ENCODE measurements at places on chromosomes 2 and 18.

- no peak for DNase-seq
These were observed 10.2 kb upstream of the ITGA4 start for GRCh38 chr2:181446985-181447384.

GRCh38 chr2:20482725-20483124 is 35.9 kb downstream of the RHOB start:
- DNase-seq, result no peak

- DNase-seq, result peak; percentile 28
These were observed 24.7 kb downstream of the PAPOLG start for GRCh38 chr2:60780721-60781120.

DNA sequence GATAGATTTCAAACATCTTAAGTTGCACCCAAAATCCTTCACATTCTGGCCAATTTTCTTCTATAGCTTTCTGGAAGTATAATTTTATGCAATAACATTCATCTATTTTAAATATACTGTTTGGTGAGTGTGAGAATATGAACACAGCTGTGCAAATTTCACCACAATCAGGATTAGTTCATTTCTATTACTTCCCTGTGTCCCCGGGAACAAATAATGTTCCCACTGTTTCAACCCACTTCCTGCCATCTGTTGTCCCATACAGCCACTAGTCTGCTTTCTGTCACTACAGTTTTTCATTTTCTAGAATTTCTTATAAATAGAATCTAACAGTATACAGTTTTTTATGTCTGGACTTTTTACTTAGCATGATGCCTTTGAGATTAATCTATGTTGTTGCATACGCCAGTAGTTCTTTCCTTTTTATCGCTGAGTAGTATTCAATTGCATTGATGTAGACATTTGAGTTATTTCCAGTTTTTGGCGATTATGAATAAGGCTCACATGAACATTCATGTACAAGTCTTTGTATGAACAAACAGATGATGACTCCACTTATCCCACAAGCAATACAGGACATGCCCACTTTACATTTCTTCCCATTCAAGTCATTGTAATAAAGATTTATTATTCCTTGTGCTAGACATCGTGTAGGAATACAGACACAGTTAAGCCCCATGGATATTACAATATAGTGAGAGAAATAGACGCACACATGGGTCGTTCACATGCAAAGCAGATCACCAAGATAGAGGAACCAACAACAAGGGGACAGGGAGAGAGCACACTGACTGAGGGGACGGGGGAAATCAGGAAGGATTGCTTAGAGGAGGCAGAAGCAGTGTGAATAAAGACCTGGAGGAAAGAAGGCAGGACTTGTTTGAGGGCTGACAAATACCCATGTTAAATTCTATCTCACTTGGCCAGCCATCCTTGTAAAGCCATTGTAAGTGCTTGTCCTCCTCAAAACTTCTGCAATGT is 72.9 kb upstream of the PAX8 start:
- no peak for DNase-seq

DNA sequence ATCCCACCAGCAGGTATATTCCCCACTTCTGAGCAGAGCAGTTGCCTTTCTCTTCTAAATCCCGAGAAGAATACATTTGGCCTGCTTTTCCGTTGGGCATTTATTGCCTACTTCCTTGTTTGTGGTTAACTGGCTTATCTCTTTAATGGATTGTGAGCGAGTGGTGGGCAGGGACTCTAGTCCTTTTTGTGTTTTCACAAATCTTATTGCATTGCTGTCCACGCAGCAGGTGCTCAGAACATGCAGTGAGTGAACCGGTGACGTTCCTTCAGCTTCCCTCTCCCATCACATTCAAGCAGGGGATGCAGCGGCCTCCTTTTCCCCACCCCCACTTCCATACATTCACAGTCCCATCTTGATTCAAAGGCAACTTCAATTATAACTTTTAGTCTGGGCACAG is 28.9 kb upstream of the GAREM2 start:
- DNase-seq, result no peak

DNA sequence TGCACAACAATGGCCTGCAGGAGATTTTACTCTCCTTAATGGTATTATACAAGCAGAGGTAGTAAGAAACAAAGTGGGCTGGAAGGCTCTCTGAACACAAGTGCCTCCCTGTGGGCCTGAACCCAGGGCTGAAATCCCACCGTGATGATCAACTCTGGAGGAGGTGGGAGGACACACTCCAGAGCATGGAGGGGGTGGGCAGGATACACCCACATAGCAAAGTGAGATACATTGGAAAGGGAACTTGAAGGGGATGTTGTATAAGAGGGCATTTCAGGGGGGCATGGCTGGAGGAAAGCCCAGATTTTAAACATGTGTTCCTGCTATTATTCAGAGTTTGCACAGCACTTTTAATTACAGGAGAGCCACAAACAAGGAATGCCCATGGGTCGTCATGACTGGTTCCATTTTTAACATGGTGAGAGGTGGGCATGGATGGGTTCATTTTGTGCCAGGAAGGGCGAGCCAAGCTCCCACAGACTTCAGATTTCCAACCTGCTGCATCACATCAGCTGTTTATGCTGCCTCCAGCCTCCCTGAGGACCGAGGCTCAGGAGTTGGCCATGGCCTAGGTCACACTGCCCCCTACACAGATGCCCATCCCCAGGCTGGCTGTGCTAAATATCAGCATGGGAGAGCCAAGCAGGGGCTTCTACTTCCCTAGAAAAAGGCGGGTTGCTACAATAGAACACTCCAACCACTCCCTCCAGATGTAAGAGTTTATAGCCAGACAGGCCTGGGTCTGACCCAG is 416.2 kb upstream of the ID2 start:
- no peak for DNase-seq

- DNase-seq, result peak; percentile 71
These were observed 191.3 kb downstream of the MYO1B start for GRCh38 chr2:191436368-191437055.

DNA sequence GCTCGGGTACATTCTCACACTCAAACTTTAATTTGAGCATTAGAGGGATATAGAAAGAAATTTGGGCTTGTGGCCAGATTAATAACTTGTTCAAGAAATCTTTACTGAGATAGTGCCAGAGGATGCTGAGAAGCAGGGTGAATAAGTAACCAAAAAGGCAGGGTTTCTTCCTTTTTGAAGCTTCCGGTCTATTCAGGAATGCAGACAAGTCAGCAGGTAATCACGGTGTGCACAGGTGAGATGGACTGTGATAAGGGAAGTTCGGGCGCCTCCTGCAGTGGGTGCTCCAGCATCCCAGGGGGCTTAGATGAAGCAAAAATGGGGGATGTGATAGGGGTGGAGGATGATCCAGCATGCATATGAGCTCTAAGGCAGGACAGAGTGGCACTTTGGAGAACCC is 44.9 kb upstream of the CYP1B1 start:
- DNase-seq, result no peak

DNA sequence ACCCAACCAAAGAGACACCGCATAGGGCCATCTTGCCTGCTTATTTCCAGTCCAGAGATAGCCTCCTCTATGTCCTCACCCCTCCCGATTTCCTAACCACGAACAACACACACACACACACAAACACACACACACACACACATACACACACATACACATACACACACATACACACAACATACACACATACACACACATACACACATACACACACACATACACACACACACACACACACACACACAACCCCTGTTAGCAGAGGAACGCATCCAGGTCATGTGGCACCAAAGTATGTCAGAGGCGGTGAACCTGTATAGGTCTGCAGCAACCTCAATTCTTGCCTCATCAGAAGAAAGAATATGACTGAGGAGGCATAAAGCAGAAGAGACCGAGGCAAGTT is 18.5 kb upstream of the DNER start:
- no peak for DNase-seq

DNA sequence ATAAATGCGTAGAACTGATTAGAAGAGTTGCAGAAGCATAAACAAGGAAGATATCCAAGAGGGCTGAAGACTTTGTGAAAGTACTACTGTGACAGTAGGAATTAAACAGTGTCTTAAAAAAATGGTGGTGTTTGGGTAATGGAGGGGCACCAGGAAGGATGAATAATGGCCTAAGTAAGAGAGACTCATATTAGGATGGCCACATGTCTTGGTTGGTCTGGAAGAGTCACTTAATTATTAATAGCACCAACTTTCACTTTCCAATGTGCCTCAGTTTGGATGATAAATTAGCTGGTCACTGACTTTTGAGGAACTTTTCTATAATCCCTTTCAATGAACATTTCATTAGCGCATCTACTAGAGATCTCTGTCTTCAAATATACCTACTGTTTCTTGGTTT is 372.2 kb downstream of the NYAP2 start:
- DNase-seq, result no peak

GRCh38 chr2:97722227-97722626 is 8.9 kb downstream of the ZAP70 start:
- no peak for DNase-seq

DNA sequence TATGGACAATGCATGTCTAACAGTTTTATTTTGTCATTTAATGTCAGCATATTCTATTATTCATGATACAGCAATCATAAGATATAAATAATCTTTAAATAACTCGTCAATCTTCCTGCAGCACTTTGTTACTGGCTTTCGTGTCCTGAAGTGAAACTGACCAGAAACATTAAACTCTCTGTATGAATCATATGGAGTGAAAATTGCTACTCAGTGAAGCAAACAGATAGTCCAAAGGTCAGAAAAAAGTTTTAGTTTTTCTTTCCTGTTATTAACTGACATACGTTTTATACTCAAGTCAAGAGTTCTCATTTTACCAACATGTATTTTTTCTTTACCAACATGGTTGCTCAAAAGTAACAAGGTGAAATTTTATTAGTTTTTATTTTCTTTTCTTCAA is 106.8 kb upstream of the GALNT5 start:
- no peak for DNase-seq

GRCh38 chr2:230875347-230876315 is 10.9 kb downstream of the ITM2C start:
- no peak for DNase-seq

DNA sequence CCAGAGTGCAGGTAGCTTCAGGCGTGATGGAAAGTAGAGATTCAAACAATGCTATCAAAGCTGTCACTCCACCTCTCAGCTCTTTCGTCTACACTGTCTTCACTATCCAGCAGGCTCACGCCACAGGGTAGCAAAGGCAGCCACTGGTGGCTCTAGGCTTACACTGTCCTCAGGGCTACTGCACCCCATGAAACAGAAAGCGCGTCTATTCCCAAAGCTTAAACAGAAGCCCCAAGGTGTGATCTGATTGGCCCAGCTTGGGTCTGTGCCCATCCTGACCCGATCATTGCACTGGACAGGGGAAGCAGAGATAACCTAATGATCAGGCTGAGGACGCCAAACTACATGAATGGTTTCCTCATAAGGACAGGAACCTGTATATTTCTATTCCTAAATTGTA is 100.1 kb downstream of the PDCL3 start:
- DNase-seq, result no peak

DNA sequence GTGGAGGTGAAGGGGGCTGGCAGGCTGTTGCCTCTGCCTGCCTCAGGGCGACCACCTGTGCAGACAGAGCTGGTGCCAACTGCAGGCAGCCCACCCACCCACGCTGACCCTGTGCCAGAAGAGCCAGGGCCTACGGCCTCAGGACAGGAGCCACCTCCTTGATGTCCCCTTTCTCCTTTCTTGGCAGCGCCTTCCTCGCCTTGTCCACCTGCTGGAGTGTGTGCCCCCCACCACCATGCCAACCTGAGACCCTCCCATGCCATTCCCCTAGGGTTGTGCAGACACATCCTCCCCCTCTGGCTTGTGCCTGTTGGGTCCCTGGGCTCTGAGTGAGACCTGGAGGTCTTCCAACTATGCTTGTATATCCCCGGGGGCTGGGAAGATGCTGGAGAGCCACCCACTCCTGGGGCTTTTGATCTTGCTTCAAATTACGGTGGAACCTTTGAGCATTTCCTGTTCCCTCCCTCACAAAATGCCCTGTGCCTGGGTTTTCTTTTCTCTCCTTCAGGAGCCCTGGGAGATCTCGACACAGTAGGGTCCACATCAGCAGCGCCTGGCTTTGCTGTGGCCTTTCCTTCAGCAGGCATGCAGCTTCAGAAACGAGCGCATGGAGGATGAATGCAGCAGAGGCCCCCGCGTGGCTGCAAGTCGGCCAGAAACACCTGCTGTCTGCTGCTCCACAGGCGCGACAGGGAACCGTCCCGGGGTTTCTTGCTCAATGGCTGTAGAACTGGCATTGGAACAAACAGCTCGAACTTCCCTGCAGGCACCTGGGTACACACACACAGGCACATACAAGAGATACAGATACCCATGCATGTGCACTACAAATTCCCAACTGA is 65.9 kb upstream of the SH3RF3 start:
- DNase-seq, result no peak

DNA sequence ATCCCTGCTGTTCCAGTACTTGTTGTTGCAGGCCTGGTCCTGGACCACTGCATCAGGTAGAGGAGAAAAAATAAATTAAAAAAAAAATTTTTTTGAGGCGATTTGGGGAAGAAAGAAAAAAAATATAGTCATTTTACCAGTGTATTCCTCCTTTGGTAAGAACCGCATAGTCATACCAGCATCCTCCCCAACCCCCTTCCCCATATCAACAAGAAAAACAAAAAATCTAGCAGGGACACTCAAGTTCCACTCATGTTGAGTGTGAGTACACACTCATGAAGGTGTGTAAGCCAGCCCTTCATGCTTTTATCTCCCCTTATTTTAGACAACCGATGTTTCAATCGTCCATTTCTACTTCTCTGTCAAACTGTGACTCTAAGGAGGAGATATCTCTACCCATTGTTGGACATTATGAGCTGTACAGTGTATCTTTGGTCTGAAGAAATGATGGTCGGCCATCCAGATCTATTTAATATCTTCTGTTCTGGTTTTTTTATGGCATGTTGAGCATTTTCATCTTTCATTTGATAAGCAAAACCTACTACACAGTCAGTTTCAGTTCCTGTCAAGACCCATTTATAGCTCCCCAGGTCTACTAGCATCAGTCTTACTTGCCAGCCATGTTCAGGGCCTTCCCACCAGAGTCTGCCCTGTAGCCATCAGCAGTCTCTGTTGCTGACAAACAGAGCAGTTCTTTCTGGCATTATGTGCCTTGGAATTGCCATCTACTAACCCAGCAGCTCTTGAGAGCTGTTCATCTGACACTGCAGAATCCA is 20.0 kb downstream of the ELP2 start:
- DNase-seq, result no peak

DNA sequence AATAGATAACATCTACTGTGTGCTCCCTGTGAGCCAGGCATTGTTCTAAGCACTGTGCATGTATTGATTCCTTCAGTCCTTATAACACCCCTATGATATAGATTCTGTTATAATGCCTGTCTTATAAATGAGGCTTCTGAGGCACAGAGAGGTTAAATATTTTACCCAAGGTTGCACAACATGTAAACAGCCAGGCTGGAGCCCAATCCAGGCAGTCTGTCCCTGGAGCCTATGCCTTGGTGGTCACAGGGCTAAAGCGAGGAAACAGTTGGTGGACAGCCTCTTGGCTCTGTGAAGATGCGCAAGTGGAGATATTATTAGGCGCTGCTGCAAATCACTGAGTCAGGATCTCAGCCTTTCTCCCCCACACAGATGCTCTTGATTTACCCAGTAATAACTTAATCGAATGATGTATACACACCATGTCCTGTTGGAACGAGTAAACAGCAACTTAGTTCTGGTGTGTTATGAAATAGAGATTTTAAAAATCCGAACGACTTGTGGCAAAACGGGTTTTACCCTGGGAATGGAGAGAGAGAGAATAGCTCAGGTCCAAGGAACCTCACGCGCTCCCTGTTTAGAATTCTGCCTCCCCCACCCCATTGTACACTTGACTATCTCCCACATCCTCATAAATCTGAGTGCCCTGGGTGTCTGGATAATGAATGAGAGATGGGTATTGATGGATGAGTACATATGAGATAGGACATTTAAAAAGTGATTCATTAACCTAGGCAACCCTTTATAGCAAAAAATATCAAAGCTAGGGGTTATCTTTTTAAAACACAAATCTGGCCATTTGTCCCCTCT is 231.9 kb downstream of the BCL2 start:
- DNase-seq, result no peak

Measured in pons (tissue), 1 donor.